ENCODE measurements at places on chromosomes 3 and 15.

- no peak for DNase-seq
Observed at GRCh38 chr3:62046326-62046725, 327.0 kb downstream of the FEZF2 start.

- DNase-seq = no peak
Observed at GRCh38 chr3:172258624-172259023, 189.6 kb downstream of the GHSR start.

DNA sequence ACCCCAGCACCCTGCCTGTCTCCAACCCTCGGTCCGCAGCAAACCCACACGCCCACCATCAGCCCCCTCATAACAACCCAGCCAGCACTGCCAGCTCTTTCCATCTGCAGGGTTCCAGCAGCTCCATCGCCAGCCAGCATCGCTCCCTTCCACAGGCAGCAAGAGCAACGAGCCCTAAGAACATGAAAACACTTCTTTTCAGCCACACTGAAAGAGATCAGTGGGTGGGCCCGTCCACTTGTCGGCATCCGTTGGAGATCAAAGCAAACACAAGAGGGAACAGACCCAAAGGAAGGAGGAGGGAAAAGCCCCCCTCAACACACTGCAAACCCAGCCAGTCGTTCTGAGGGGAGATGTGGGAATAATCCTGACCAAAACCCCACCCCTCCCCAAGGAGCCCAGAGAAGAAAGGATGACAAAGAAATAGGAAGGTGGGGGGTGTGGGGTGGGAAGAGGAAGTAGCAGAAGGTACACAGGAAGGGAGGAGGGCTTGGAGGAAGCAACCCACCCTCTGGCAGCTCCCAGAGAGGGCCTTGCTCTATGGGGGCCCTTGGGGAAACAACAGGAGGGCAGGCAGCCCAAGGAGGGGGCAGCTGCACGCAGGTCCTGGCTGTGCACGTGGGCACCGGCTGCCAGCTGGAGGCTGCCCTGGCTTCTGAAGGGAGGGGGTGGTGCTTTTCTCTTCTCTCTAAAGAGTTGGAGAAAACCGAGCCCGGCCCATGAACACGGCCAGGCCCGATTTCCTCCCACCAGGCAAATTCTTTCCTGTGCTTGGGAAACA is 473.6 kb upstream of the PROK2 start:
- DNase-seq = no peak

DNA sequence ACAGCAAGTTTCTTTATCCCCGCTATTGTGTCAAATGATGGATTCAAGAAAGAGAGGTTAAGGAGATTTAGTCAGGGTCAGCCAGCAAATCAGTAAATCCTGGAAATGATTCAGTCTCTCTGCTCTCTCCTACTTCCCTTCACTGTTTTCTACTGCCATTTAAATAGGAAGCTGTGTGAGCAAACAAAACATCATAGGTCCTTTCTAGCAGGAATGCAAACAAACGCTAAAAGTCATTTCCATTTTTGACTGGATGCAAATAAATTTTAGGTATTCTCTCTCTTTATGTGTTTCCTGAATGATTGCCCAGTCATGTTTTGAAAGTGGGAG is 299.4 kb upstream of the RORA start:
- no peak for DNase-seq

DNA sequence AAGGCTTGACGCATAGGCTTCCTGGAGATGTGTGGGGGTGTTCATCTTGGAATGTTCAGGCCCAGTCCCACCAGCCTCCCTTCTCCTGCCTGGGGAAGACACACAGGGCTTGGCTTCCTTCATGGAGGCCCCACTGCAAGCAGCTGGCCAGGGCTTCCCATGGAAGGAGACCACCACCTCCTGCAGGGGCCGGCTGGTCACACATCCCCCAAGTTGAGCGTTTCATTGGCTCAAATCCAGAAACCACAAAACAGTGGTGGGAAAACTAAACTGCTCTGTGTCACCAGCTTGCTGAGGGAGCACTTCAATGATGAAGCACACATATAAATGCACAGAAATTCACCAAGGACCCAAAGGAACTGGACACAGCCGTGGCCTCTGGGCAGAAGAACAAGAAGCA is 8.3 kb downstream of the IQSEC1 start:
- DNase-seq = no peak

DNA sequence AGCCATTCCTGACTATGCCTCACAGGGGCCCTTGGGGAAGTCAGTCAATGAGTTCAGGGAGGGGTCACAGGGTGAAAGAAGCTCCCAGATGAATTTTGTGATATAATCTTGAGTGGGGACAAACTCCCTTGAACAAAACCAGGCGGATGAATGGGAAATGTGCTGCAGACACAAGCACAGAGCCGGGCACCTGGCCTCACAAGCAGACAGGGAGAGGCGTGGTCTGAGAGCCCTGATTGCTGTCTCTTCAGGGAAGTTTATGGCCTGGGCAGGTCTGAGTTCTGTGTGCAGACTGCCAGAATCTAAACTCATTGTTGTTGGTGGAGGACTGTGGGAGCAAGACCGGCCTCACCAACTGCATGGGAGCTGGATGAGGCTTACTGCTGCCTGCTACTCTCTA is 591.8 kb downstream of the EPHA3 start:
- no peak for DNase-seq

DNA sequence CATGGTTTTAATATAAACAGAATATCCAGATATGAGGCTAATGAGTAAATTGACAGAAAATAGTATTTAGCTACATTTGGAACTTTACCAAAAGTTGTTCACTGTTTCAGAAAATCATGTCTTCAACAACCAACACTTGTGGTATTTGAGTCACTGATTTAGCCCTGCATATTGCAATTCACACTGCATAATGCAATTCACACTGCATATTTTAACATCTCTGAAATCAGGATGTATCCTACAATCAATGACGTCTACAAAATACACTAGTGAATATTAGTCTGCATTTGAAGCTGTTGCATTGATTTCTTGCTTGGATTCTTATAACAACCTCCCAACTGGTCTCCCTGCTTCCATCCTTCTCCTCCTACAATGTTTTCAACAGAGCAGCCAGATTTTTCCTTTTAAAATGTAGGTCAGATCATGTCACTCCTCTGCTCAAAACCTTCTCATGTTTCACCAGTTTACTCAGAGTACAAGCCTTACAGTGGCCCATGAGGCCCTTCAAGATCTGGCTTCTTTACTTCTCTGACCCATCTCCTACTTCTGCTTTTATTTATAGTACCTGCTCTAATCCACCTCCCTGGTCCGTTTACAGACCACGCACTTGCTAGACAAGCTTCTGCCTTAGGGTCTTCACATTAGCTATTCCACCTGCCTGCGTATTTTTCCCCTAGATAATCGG is 11.4 kb upstream of the RAB11A start:
- DNase-seq = no peak

DNA sequence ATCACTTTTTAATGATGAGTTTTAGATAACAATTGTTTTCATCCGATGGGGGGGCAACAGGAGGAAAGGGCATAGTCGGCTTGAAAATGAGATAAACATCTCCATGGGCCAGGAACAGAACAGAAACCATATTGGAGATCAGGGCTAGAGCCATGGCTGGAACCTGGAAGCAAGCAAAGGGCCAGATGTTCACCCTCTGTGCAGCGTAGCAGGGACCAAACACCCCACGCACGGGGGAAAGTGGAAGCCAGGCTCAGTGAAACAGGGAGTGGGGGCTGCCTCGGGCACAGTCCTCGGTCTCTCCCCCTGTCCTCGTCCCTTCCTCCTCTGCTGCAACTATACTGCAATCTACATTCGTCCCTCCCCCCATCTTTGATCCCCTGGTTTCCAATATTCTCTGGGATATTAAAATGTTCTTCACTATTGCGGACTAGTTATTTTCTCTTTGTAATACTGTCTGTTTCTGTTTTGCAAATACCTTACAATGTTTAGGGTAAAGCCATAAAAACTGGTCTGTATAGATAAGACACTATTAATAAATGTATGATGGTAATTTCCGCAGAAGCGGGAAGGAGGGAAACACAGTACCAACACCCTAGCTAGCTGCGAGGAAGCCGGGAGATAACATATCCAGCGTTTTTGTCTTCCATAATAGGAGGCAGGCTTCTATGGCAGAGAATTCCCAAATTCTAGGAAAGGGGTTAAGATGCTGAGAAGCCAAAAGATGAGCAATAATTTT is 121.5 kb downstream of the XXYLT1 start:
- DNase-seq = no peak

Measured in brain pericyte (primary cell).